ENCODE measurements at places on chromosomes 5 and 9.

DNA sequence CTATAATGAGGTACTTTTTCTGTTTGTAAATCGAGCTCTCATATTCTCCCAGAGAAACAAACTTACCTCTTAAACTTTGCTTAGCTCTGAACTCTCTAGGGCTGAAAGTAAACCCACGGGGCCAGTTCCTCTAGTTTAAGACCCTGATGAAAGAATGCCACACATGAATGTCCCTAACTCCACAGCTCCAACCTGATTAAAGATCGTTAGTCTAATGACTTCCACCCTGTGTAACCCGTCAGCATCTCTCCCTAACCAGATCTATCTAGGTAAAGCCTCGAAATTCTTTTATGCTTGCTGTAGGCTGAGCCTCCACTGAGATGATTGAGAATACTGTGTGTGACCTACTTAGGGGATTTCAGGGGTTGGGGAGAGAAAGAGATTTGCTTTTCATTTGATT is 27.0 kb downstream of the ADRA1B start:
- DNase-seq: no peak

- no peak for DNase-seq
These were observed 359.4 kb downstream of the ENC1 start for GRCh38 chr5:74281166-74281565.

DNA sequence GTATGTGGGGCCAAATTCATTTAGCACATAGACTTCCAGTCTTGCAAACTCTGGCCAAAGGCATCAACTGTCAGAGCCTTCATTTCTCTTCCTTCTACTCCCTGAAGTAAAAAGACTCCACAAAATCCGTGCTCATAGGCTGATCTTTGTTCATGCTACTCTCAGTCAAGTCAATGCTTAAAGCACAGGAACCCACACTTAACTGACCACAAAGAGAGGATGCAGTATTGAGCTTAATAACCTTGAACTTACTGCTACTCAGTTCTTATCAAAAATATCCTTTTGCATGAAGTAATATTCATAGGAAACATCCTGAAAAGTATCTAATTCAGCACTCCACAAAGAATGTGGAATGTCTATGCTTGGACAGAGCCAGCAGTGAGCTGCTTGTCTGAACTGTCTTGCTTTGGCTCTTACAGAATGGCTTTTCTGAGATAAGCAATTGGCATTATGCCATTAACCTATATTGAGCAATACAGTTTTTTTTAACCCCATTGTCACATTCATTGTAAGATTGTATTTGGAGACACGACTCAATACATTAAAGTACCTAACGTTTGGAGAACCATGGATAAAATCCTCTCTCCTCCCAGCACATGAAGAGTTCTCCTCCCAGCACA is 21.7 kb downstream of the LPAR1 start:
- DNase-seq: no peak

- DNase-seq: no peak
These were observed 513.5 kb upstream of the TUSC1 start for GRCh38 chr9:26191711-26192110.

- no peak for DNase-seq
These were observed 25.6 kb downstream of the MARCHF3 start for GRCh38 chr5:127004721-127005120.

DNA sequence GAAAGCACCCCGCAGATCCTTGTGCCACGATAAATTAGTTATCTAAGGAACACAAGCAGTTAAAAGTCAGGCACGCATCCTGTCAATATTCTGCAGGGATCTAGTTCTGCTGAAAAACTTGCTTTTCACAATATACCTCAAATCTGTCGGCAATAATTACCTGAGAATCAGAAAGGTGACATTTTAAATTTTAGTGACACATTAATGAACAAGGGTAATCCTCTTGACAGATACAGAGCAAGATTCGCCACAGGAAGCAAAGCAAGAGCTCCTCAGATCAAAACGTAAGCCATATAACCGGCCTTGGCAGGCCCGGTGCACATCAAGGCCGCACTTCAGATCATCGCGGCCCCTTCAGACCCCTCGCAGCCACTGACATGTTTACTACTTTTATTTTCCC is 185.7 kb downstream of the ATPSCKMT start:
- no peak for DNase-seq

- no peak for DNase-seq
These were observed 337.1 kb upstream of the PANK3 start for GRCh38 chr5:168916266-168916665.

DNA sequence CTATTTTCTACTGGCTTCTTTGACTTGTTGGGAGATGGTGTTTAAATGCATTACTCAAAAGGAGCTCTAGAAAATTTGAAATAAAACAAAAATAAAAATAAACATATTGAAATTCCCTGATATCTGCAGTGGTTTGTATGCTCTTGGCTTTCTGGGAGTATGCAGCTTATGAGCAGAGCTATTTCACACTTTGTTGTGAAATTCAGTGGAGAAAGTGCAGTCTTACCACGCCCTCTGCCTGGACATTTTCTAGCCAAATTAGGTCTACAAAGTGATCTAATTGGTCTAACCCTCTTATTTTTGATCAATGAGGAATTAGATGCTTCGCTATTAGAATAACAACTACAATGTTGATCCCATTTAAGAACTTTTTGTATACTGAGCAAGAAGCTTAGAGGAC is 66.8 kb downstream of the INSYN2B start:
- DNase-seq: no peak

- DNase-seq: peak; percentile 57
These were observed at the start of gene PTCH1 for GRCh38 chr9:95516734-95517558. TSS of gene PTCH1 (minus strand) at chr9:95516971.

DNA sequence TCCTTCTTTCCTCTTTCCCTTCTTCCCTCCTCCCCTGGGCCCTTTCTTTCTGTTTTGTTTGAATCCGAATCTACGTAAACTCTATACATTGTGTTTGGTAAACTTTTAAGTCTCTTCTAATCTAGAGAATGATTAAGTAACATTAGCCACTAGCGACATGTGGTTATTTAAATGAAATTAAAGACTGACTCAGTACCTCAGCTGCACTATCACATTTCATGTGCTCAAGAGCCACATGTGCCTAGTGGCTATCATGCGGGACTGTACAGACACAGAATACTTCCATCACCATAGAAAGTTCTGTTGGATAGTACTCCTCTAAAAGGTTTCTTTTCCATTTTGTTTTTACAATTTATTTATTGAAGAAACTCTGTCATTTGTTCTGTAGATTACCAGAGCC is 29.0 kb downstream of the DCTN4 start:
- no peak for DNase-seq

DNA sequence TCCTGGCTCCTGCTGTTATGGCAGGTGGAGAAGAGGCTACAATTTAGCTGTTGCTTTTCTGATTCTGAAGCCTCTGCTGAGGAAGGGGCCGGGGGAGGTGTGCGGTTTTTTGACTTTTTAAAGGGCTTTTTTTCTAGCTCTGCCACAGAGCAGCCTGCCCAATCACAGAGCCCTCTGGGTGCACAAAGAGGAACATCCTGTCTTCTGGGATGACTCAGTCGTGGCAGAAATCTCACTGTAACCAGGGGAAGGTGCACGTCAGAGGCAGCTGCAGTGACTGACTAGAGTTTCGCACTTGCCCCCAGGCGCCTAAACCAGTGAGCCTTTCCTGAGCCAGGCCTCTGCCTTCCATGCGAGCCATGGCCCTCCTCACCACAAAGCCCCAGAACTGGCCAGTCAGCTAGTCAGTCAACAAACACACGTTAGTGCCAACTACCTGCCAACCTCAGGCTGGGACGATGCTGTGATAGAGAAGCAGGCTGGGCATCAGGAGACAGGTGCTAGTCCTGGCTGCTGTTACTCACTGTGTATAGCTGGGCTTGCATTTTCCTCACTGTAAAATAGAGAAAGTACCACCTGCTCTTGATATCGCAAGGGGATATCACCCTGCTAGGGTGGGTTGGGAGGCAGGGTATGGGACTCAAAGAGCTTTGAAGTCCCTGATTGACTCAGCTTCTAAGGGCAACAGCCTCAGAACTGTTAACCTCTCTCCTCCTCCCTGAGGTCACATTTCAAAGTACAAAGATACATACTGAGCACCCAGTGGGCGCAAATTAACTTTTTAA is 2.2 kb downstream of the AKNA start:
- DNase-seq: peak; percentile 83

- no peak for DNase-seq
These were observed 1.1 kb upstream of the SPINK1 start for GRCh38 chr5:147832541-147832940.

GRCh38 chr9:112249277-112249676 is 74.2 kb upstream of the SUSD1 start:
- DNase-seq: no peak

DNA sequence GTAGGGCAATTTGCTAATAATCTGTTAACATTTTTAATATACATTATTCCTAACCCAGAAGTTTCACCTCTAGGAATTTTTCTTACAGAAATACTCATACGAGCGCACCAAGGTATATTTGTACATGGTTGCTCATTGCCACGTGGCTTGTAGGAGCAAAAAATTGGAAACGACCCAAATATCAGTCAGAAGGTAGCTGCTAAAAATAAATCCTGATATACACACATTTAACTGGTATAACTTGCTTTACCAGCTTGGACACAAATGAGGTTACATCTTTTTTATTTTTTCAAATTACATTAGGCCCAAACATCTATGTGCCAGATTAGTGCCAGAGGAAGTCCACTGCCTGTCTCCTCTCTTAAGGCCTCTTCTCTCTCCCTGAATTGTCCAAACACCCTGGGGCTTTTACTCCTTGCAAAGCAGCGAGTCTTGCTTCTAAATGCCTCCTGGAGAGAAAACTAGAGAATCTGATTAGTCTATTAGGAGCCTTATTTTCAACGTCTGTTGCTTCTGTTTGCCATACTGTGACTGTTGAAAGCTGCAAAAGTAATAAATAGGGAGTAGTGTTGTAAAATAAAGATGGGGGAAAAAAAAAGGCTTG is 92.0 kb upstream of the SSBP2 start:
- no peak for DNase-seq

- DNase-seq: no peak
These were observed 3.3 kb downstream of the LTC4S start for GRCh38 chr5:179796877-179797608.

DNA sequence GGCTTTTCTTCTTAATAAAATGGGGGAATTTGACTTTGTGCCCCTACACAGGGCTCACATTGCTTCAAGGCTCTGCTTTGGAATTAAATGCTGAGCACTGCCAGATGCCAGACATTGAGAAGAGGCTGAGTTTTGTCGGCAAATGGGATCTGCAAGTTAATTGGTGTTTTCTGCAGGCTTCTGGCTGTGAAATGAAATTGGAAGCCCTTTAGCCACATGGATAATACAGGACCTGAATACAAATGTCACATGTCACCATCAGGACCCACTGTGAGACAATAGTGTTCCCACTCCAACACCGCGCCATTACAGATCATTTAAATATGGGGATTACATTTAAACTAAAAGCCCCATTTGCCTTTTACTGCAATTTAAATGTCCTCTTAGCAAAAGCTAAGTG is 164.4 kb downstream of the ZSWIM6 start:
- no peak for DNase-seq

All from head of caudate nucleus (tissue), 42 donors.